Muscle of leg (tissue), 16 donors: ENCODE measurements at places on chromosomes 1 and 21.

DNA sequence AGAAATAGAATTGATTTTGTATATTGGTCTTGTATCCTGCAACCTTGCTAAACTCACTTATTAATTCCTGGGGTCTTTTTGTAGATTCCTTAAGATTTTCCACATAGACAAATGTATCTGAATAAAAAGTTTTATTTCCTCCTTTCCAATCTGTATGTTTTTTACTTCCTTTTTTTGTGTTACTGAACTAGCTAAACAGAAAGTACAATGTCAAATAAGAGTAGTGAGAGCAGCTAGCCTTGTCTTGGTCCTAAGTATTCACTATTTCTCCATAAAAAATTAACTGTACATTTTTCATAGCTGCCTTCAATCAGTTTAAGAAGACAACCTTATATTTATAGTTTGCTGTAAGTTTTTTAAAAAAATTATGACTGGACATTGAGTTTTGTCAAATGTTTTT lies 74.9 kb downstream of the FASLG start:
- peak; percentile 7 for DNase-seq

GRCh38 chr1:222182641-222183040 lies 365.3 kb downstream of the HHIPL2 start:
- DNase-seq = no peak

DNA sequence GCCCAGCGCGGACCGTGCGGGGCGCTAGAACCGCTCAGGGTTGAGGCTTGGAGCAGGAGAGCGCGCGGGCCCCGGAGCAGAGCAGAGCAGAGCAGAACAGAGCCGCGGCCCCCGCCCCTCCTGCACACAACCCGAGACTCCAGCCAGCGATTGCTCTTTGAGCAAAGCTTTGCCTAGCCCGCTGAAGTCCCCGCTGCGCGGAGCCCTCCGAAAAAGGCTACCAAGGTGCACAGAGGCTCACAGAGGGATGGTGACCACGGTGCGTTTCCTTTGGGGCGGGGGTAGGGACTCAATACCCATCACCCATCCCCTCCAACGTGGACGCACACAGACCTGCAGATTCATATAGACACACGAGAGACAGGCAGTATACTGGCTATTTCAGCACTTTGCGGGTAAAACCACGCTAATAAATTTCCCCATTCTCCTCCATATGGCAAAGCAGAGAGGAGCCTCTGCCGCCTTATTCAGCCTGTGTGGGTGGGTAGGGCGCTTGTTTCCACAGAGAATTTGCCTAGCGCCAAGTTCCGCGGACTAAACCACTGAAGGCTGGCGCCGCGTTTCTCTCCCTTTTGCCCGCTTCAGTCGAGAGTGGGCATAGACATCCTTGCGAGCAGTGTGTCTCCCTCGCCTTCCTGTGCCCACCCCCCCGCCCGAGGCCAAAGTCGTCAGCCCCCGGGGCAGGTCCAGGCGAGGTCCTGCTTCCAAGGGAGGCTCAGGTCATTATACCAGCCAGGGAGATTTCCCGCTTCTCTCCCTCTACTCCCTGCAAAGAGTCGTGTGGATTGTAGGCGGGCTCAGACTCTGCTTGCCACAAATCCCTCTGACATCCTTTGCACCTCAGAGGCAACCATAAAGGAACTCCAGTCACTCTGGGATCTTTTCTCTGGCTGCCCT lies 8.5 kb downstream of the HLX start:
- peak; percentile 67 for DNase-seq

- no peak for DNase-seq
Observed at GRCh38 chr1:155760751-155761475, 72.0 kb downstream of the DAP3 start.

DNA sequence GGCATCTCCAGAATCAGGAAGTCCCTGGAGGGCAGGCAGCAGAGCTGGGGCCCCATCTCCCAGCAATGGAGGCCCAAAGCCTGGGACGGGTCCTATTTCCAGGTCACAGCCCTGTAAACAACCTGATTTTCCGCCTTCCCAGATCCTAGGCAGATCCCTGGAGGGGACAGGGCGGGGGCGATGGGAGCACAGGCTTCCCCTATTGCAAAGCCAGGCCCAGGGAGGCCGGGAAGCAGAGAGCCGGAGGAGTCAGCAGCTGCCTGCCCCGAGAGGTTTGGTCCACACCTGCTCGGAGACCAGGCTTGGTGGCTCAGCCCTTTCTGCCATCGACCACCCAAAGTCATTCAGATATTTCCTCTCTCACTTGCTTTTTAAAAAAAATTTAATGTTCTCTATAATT lies 29.2 kb downstream of the CASZ1 start:
- no peak for DNase-seq

DNA sequence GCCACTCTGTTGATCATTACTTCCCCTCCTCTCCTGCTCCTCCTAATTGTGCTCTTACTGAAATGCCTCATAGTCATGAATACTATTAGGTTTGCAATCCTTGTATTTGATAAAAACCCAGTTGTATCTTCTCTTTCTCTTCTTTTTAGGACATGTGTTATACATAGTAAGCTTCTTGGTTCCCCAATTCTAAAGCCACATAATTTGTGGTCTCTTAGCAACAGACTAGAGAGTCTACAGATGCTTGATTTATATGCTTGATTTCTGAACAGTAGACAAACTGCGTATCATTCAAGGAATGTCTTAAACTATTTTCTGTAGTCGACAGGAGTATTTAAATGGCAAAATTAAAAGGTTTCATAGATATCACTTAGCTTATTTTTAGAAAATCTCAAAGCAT lies 1598.9 kb downstream of the PLA2G4A start:
- DNase-seq = no peak
